ENCODE measurements at places on chromosomes 3 and 15.

GRCh38 chr3:195416795-195417194 lies 26.0 kb downstream of the ACAP2 start:
- no peak for DNase-seq

DNA sequence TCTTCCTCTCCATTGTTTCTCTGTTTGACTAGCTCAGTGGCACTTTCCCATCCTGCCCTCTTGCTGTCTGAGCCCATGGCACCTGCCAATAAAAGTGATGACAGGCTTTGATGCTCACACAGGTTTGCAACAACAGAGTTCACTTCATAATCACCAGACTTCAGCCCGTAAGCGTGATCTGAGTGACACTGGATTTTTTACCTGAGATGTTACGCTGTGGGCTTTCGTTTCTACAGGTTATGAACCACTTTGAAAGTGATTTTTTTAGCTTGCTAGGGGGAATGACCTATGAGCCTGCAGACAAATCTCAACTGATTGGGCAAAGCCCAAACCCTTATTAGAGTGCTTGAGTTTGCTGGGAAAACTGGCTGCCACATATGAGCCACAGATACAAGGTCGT lies 173.9 kb upstream of the ICE2 start:
- DNase-seq: no peak

DNA sequence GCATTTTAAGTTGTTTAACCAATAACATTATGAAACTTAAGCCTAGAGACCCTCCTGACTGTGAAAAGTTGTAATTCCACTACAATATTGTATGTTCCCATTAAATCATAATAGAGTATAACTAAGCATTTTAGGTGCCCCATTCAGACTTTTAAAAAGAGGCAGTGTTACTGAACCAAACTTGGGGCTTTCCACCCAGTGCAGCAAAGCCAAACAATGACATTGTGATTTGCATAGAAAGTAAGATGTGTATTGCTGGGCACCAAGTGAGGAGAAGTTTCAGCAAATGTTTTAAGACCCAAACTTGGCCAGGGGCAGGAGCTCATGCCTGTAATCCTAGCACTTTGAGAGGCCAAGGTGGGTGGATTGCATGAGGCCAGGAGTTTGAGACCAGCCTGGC lies 706.2 kb downstream of the GRM7 start:
- no peak for DNase-seq

- no peak for DNase-seq
Observed at GRCh38 chr15:40219801-40220200, 19.1 kb upstream of the PAK6 start.

- DNase-seq: no peak
Observed at GRCh38 chr3:126464093-126464492, 11.6 kb downstream of the ZXDC start.

DNA sequence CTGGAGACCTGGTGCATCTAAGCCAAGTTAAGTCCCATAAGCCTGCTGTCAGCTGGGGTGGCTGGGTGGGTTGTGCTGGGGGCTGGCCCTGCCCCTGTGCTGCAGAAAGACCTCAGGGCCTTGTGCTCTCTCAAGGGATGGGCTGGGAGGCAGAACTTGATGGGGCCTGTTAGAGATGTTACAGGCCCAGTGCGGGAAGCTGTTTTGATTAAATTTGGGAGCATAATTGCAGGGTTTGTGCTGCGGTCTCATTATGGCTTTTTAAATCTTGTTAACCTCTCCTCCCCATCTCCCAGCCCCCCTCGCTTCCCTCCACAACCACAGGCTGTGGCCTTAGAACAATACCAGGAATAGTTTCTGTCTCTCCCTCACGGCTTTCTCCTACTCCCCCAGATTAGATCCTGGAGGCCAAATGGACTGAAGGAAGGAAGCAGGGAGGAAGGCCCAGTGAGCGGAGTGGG lies 87.6 kb upstream of the TLE3 start:
- no peak for DNase-seq

GRCh38 chr3:85481411-85482212 lies 522.8 kb downstream of the CADM2 start:
- no peak for DNase-seq

DNA sequence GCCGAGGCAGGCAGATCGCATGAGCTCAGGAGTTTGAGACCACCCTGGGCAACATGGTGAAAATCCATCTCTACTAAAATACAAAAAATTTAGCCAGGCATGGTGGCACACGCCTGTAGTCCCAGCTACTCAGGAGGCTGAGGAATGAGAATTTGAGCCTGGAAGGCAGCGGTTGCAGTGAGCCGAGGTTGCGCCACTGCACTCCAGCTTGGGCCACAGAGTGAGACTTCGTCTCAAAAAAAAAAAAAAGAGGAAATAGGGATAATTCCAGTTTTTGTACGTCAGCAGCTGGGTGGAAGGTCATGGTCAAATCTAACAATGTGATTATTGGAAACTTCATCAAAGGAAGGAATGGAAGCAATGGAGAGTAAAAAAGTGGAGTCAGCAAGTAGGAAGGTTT lies 3.1 kb downstream of the CMC1 start:
- no peak for DNase-seq

DNA sequence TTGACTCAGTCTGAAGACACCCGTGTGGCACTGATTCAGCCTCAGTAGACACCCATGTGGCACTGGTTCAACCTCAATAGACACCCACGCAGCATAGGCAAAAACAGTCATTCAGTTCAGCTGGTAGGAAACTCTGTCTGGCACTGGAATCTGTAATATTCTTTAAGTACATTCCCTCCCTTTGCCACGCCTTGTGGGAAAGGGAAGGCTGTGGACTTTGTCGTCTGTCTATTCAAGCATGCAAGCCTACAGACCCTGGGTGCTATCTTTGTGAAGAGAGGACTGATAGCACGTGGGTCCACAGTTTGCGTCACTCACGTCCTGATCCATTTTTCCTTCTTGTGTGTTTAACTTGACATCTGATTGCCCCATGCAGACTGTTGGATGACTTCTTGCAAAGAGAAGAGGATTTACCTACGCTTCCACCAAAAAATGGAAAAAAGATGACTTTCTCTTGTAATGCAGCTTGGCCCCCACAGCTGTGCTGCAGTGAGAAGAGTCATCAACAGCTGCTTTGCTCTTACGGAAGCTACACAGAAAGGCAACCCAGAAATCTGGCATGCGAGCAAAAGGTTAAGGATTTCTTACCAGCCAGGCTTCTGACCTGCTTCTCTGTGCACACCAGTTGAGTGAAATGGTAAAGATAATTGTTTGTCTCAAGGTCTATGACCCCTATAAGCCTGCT lies 278.1 kb downstream of the ULK4 start:
- no peak for DNase-seq

DNA sequence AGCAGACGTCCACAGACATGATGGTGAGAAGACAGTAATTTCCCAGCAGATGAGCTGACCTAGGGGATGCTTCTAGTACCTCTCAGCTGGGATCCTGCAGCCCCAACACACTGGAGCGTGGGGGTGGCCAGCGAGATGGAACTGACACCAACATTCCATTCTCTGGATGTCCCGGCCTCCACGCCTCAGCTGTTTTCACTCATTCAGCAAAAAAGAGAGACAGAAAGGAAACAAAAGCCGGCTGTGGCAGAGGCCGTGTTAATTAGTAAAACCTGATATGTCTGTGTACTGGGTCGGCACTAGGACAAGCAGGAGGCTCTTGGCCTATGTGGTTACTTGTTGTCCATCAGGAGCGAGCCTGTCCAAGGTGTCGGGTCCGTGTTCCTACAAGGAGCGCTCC lies 82.6 kb upstream of the MYZAP start:
- DNase-seq: no peak

DNA sequence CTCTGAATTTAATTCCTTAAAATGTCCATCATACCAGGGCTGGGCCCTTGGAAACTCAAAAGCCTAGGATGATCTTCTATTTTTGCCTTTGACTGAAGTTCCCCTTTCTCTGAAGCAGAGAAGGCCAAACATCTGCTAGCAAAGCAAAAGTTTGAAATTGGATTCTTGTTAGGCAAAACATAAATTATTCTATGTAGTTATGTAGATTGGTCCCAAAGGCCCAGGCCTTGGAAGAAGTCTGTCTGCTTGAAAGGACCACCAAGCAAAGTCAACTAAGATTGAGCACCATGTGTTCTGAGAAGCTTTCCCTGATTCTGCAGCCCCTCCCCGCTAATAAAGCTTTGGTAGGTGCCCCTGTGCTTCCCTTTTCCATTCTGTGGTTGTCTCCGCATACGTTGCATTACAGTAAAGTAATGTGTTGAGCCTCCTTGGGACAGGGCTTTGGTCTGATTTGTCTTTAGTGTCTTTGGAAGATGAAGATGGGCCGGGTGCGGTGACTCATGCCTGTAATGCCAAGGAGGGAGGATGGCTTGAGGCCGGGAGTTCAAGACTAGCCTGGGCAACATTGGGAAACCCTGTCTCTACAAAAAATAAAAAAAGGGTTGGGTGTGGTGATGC lies 56.4 kb downstream of the RPL39L start:
- DNase-seq: no peak

DNA sequence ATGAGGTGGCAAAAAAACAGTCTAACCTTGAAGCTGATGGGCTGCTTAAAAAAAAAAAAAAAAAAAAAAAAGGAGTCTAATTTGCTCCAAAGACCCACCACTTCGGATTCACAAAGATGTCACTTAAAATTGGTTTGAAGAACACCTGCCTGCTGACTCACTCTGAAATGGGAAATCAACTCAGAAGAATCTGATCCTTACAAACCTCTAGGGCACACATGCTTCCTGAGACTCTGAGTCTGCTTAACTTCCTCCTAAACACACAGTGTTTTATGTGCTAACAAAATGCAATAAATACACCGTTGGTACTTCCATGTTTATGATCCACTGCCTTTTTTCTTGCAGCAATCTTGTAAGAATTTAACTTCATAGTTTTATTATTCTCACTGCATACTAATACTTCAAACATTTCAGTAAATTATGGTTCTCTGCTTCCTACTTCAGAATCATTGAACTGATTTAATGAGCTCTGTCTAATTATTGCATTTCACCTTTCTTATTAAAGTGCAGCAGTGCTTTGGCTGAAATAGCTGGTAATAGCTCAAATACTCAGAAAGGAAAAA lies 73.0 kb upstream of the FRMD4B start:
- DNase-seq: no peak

- DNase-seq: no peak
Observed at GRCh38 chr3:10383850-10384248, 62.9 kb upstream of the SEC13 start.

- DNase-seq: no peak
Observed at GRCh38 chr15:50134524-50135024, 15.5 kb upstream of the ATP8B4 start.

- DNase-seq: peak; percentile 30
Observed at GRCh38 chr3:58414538-58415197, 19.0 kb downstream of the PDHB start.

GRCh38 chr3:181773921-181774320 lies 62.2 kb downstream of the SOX2 start:
- DNase-seq: no peak

DNA sequence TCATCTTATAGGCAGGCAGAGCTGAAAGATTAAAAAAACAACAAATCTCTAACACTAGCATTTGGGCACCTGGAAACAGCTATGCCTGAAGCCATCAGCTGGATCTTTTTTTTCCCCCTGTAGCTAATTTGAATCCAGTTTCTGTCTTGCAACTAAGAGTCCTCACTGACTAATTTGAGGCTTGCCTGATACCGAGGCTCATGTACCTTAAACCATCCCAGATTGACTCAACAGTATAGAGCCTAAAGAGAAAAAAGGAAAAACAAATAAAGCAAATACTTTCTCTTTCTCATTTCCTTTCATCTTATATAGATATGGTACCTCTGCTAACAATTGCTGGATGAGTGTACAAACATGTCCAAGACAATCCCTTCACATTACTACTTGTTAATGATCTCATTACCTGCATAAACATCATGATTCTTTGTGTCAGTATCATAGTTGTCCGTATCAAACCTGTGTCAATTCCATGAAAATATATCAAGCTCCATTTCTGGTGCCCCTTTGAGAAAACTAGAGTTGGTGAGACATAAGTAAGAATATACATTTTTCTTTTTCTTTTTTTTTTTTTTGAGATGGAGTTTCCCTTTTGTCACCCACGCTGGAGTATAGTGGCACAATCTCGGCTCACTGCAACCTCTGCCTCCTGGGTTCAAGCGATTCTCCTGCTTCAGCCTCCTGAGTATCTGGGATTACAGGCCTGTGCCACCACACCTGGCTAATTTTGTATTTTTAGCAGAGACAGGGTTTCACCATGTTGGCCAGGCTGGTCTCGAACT lies 43.1 kb downstream of the BHLHE40 start:
- no peak for DNase-seq

GRCh38 chr15:37108381-37109167 lies 8.2 kb upstream of the MEIS2 start:
- DNase-seq: no peak

DNA sequence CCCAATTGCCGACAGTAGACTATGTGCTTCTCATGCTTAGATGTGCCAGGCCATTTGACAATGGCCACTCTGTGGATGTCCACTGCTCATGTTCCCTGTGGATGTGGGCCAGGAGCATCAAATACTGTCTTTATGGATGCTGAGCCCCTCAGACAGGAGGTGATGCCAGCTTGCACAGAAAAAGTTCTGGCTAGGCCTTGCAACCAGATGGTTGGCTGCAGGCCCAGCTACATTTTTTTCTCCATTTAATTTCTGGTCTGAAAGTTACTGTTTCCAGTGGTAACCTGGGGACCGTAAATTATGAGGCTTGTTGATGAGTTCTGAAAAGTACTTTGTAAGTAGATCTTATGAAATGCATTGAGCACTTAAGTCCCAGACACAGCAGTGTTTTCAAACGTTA lies 228.5 kb downstream of the CHL1 start:
- no peak for DNase-seq

DNA sequence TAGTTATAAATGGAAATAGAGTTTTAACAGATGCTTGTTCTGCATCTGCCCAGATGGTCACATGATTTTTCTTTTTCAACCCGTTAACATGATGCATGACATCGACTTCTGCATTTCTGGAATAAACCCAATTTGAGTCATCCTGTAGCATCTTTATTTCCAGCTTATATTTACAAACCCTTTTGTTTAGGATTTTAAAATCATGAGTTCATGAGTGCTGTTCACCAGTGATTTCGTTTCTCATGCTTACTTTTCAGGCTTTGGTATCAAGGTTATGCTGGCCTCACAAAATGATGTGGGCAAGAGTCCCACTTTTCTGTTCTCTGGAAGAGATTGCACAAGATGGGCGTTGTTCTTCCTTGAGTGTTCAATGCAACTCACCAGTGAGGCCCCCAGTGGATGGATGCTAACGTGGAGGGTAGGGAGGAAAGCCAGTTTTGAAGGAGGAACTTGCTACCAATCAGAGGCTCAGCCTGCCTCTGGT lies 5.2 kb downstream of the HRH1 start:
- DNase-seq: no peak

DNA sequence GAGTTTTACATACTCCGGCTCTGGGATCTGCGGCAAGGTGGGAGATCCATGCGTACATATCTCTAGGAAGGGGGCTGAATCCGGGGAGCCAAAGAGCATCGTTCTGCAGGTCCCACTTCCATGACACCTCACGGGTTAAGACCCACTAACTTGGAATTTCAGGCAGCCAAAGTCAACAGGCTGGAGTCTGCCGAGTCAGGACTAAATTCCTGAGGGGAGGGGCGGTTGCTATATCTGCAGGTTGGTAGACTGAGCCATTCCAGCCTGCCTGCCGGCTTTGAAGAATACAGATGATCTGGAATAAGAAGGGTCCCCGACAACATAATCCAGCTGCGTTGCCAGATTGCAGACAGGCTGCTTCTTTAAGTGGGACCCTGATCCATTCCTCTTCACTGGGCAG lies 65.4 kb upstream of the PEX5L start:
- DNase-seq: no peak

- peak; percentile 44 for DNase-seq
Observed at GRCh38 chr15:89740137-89740536, 10.9 kb downstream of the MESP1 start.
